CD4-positive, alpha-beta T cell treated with Interleukin-4 for 1 hour (primary cell): ENCODE measurements at places on chromosomes 13 and 19.
A peak's percentile ranks its signal among the peaks of the same experiment; 100 is the strongest.

DNA sequence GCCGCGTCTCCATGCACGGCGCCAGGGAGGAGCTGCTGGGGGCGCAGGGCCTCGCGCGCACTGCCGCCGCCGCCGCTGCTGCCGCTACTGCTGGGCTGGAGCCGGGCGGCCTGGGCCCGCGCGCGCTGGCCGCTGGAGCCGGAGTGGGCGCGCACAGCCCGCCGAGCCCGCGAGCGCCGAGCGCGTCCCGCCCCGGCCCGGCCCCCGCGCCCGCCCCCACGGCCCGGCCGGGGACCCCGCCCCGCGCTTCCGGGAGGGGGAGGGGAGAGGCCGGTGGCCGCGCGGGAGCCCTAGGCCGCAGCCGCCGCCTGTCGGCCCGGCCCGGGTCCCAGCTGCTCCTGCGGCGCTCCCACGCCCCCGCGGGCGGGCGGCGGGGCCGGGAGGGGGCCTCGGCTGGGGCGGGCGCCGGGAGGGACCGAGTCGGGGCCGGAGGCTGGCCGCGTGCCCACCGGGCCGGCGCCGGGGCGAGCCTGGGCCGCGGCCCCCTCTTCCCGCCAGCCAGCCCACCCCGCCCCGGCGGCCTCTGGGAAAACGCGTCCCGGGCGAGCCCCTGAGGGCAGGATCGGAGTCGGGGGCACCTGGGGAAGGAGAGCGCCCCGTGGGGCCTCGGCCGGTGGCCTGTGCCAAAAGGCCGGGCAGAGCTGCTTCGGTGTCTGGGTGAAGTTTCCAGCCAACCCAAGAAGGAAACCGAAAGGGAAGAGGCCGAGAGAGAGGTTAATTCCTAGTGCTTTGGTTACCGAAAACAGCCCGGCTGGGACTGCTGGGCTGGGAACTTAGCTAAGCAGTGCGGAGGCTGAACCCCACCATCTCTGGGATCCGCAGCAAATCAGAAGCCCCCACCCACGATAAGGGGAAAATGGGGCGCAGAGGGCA lies at the start of gene STK24:
TSS of gene STK24 (minus strand) at position 145 of the 873 bp plus-strand sequence. CDS start 321 bp downstream, outside the sequence.
- DNase-seq = peak; percentile 50

DNA sequence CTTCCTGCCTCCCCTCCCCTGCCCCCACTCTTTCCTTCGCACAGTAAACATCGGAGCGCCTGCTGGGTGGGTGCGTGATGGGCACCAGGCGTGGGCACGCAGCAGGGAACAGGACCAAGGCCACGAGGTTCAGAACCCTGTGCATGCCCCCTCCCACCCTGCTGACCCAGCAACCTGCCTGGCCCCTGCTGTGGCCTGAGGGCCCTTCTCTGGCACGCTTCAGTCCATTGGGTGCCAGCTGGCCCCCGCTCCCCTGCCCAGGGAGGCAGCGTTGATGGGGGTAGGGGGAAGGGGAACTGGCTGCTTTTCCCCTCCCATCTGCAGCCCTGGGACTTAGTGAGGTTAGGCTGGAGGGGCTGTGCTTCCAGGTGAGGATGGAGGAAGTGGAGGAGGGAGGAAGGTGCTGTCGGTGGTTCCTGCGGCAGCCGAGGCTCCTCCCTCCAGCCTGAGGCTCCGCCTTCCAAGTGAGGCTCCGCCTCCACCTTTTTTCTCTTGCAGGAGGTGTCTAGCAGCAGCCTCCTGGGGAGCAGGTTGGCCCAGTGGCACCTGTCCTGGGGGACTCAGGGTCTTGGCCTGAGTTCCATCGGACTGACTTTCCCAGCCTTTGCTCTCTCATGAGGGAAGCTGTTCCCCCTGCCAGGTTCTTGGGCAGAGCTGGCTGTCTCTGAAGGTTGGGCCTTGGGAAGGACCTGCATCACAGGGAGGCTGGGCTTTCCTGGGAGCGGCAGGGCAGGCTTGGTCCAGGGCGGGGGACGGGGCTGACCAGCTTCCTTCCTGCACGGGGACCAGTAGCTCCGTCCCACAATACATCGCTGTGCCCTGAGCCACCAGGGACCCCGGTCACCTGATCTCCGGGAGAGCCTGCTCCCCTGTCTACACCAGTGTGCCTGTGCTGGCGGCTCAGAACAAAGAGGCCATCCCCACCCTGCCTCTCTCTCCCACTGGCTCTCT lies 7.3 kb downstream of the PIAS4 start:
- DNase-seq = peak; percentile 51

DNA sequence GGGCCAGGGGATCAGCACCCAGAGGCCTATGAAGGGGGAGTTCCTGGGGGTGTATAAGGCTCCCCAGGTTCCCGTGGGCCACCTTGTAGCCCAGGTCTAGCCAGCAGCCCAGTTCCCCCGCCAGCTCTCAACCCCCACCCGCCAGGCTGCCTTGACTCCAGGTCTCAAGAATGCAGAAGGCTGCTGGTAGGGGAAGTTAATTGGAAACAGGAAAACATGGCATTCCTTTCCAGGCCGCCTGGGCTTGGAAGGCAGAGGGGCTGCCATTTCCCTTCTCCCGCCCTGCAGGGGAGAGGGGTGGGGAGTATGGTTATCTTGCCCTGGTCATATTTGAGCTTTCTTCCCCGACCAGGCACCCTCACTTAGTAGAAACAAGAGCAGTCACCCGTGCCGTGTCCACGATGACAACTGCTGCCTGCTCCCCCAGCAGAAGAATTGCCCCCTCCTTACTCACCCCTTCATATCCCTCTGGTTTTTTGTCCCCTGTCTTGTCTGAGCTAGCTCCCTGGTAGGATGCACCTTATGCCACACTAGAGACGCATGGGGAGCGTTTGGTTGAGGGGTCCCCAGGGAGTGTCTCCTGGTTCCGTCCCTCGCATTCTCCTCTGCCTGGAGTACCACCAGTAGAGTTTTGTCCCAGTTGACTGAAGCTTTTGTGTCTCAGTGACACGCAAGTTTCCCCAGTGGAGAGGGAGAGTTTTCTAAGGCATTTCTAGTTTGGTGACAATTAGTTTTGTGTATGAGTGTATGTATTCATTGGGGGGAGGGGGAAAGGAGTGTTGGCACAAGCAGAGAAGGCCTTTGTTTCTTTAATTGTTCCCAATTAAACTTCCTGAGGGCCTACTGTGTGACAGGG lies 4.5 kb downstream of the BICRA start:
- no peak for DNase-seq

GRCh38 chr13:54033323-54033861 lies 1004.8 kb downstream of the OLFM4 start:
- no peak for DNase-seq
